Activated effector memory CD4-positive, alpha-beta T cell treated with Interleukin-2 at 50 U/mL for 16 hours (primary cell): ENCODE measurements at places on chromosomes 5 and 9.

DNA sequence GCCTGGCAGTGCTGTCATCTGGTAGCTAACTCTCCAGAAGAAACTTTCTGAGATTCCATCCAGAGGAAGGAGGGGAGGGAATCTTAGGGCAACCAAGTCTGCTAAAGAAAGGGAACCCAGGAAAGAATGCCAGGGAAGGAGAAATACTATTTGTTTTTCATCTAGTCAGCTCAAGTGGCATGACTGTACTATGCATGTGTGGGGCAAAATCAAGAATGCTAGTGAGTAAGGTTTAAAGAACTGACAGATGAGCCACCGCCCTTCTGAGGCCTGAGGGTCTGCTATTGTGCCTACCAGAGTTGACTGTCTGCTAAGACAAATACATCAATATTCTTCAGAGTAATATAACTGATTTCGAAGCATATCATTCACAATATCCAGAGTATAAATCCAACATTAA, 204.2 kb downstream of the SLC12A2 start:
- DNase-seq = no peak

- no peak for DNase-seq
These were observed 138.5 kb upstream of the TYRP1 start for GRCh38 chr9:12554636-12555035.

DNA sequence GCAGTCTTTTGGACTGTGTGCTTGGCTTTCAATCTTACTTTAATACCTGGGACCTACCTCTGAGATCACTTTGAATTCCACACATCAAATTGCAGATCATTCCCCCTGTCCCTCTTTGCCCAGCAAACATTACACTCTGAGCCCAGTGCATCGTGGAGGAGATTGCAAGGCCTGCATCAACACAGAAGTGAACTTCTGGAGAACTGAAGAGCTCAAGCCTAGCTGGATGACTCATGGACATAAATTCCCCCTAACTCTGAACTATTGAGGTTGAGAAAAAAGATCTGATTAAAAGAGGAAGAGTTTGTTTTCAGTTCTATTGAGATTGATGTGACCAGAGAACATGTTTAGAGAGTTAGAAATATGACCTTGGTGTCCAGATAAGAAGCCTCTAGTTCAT, 316.0 kb upstream of the DMAC1 start:
- no peak for DNase-seq

GRCh38 chr9:3689555-3689954, 163.8 kb upstream of the RFX3 start:
- DNase-seq = no peak

GRCh38 chr9:93669958-93670207, 93.5 kb downstream of the PHF2 start:
- DNase-seq = no peak

- DNase-seq = no peak
These were observed 68.1 kb downstream of the ACTL7B start for GRCh38 chr9:108787690-108788048.
